ENCODE measurements at places on chromosomes 16 and 17.

DNA sequence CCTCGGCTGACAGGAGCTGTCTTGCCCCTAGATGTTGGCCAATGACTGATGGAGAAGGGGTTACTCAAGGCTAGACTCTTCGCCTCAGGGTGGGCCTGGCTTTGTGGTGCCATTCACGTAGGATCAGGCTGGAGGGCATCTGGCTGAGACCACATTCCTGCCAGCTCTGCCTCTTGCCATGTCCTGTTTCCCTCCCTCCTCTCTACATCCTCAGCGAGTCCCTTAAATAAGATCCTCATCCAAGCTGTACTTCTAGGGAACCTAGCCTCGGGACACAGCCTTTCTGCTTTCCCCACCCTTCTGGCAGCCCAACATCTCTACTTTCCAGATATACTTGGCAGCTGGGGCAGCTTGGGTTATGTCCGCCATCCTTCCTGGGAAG, 27.9 kb upstream of the EFCAB13 start:
- no peak for DNase-seq

DNA sequence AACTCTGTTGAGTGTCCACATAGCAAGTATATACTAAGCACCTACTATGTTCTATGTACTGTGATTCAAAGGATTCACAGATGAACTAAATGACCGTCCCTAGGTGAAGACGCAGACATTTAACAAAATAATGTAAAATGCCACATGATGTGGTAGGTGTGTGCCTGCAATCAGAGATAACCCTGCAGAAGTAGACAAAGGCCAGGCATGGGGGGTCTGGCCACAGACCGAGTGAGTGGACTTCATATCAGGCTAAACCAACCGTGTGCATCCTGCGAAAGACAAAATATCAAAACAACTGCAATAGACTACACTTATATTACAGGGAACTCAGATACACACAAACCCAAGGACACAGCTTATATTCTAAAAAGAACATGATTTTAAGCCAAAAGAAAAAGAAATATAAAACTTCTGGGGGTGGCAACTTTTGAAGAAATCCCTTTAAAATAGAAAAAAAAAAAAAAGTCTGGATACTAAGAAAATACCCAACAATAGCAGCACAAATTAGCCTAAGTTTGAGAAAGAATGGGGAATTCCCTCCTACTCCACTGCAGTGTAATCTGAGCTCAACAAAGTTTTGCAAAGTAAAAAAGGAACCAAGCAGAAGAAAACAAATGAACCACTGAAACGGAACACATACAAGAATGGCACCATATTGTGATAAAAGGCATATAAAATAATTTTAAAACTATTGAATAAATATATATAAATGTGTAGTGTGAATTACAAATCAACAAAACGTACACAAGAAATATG, 12.3 kb downstream of the HSDL1 start:
- DNase-seq = no peak

DNA sequence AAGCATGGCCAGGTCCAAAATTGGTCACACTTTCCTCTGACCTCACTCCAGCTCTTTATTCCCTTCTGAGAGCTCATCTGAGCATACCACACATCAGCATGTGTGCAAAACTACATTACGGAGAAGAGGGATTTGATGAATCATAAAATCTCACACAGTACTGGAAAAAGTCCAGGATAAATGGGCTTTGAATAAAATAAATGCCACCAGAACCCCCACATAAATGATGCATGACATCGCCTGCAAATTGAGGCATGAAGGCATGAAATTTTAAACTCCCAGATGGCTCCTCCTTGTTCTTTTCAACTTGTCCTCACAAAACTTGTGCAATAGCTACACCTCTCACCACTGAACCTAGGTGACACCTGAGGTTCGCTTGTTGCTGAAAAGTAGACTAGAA, 439.5 kb downstream of the CA10 start:
- DNase-seq = no peak

- DNase-seq = no peak
Measured at GRCh38 chr16:3035972-3036725, 595 bp downstream of the BICDL2 start.

All from HFFc6 (cell line).